ENCODE measurements at places on chromosomes 1 and 21.

- no peak for DNase-seq
Observed at GRCh38 chr1:51445351-51446090, 73.5 kb downstream of the EPS15 start.

DNA sequence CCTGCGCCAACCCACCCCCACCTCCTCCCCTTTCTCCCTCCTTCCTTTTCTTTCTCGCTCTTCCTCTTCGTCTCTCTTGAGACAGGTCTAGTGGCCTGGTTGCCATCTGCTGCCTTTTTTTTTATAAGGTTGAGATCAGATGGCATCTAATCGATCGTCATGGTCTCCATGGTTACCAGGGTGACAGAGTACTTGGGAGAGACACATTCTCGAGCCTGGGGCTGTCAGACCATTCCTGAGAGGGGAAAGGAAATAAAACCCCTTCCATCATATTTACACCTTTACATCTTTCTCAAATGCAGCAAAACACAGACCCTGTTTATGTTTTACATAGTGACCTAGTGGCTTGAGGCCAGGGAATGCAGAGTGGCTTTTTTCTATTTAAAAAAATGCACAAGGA is 53.5 kb upstream of the SLC22A15 start:
- no peak for DNase-seq

DNA sequence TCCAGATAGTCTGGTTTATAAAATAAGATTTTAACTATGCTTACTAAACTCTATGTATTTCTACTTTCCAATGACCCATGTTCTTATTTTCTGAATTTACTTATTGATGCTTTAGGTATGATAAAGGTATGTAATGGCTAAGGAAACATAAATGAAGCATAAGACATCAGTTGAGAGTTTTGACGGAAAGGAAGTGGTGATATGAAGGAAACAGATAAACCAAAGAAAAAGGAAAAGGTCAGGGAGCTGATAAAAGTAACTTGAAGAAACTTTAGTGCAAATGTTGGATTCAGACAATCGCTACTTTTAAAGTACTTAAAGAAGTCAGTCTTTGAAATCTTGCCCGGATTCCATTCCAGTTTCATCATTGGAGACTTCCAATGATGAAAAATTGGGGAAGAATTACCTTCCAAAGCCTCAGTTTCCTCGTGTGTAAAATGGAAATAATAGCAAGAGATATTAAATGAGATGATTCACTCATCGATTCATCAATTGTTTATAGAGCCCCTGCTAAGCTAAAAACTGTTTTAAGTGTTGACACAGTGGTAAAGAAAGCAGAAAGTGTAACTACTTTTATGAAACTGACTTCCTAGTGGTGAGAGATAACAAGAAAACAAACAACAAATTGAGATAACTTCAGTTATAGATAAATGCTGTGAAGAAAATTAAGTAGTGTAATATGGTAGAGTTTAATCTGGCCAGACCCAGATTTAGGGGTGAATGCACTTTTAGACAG is 10.6 kb downstream of the PTPRC start:
- DNase-seq, result no peak

DNA sequence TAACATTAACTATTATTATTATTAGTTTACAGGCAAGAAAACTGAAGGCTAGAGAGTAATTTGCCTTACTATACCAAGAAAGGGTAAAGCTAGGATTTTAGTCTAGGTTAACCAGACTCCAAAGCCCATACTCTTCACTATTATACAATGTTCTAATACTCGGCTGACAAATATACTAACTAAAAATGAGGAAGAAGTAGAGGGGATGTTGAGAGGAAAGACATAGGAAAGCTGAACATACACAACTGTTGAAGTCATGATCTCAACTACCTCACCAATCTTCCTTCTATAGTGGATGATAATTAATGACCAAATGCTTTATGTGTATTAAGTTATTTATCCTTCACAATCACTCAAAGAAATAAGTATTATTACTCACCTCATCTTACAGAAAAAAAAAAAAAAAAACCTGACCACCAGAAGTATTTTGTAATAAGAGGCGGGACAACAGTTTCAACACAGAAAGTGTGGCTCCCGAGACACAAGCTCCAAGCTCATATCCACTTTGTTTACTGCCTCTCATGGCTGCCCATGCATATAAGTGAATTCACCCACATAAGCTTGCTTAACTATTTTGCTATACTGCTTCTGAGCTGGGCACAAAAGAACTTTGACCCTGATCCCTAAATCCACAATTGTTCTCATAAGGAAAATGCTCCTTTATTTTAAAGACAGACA is 78.0 kb downstream of the USP1 start:
- no peak for DNase-seq

- no peak for DNase-seq
Observed at GRCh38 chr1:197890936-197891335, 11.5 kb upstream of the C1orf53 start.

GRCh38 chr1:21499283-21499950 is 9.8 kb upstream of the ALPL start:
- DNase-seq, result no peak

DNA sequence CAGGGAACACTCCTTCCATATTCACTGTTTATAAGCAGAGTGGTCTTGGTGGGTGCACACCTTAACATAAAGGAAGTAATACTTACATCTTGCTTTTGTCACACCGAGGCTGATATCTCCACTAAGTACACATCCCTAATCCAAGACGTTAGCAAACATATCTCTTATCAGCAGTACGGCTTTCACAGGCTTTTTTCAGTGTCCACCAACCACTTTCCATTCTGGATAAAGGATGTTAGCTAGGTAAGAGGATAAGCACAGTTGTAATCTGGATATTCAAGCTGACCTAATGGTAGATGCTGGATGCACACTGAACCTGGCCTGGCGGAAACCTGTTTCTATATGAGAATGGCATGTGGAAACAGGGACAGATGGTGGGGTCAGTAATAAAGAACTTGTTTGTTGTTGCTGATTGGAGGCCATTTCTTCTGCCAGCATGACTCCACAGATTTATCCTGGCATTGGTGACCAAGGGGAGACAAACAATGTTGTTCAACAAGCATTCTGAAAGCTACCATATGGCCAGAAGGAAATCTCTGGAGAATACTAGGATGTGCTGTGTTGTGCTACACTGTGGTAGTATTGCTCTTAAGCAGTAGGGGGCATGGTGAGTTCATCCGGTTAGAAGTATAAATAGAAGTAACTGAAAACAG is 416.4 kb downstream of the PTBP2 start:
- peak; percentile 21 for DNase-seq

GRCh38 chr1:29629814-29630516 is 393.6 kb downstream of the PTPRU start:
- DNase-seq, result no peak

- no peak for DNase-seq
Observed at GRCh38 chr1:187234706-187235105, 406.0 kb downstream of the PLA2G4A start.

DNA sequence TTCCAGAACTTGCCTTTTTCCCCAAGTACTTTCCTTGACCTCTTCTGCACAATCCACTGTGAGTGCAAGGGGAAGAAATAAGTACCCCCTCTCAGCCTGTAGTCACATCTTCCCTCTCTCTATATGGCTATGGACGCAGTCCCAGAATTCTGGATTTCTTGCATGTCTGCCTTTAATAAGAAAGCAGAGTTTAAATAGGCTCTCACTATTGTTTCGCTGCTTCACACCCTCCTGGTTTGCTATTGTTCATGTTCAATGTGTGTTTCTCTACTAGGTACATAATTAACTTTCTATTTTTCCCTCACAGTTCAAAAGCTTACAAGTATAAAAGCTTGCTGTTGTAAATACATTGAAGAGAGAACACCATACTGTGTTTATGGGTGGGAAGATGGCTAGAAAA is 181.5 kb upstream of the C1orf105 start:
- DNase-seq, result no peak

DNA sequence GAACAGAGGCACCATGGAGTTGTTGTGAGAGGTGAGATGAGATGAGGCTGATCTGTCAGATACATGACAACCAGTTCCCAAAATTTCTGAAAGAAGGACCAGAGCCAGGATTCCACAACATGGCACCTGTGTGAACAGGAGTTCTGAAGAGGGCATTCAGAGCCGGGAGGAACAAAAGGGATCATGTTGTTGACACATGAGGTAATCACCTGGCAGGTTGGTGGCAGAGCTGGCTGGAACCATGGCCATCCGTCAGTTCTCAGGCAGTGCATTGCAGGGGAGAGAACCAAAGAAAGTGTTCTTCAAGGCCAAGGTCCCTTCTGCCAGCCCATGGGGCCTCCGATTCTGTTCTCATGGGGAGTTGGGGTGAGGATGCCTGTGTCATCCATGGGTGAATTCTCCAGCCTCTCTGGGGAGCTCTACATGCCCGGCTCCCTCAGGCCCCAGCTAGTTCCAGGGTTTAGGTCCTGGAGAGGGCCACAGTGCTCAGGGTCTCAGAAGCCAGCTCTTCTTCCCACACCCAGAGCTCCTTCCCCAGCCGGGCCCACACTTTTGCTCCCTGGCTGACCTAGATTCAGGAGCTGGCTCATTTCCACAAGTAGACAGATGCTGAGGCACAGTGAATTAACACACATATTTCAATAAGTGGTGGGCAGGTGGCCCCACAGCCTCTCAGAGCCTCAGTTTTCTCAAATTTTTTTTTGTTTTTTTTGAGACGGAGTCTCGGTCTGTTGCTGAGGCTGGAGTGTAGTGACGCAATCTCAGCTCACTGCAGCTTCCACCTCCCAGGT is 49.1 kb upstream of the CTPS1 start:
- no peak for DNase-seq

DNA sequence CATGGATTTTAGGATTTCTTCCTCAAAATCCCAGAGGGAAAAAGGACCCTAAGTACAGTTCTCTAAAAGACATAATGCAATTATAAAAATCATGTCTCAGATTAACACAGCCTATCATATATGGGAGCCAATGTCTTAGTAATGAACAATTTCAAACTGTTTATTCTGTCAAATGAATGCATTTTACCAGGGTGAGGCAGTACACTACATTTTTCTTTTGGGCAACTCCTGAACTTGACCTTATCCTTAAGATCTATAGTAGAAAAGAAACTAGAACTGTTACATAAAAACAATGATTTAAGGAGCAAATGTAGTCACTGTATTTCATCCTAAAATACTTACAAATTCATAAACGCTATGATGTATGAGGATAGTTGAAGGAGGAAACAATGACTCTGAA is 226.3 kb upstream of the B3GALT2 start:
- DNase-seq, result no peak

DNA sequence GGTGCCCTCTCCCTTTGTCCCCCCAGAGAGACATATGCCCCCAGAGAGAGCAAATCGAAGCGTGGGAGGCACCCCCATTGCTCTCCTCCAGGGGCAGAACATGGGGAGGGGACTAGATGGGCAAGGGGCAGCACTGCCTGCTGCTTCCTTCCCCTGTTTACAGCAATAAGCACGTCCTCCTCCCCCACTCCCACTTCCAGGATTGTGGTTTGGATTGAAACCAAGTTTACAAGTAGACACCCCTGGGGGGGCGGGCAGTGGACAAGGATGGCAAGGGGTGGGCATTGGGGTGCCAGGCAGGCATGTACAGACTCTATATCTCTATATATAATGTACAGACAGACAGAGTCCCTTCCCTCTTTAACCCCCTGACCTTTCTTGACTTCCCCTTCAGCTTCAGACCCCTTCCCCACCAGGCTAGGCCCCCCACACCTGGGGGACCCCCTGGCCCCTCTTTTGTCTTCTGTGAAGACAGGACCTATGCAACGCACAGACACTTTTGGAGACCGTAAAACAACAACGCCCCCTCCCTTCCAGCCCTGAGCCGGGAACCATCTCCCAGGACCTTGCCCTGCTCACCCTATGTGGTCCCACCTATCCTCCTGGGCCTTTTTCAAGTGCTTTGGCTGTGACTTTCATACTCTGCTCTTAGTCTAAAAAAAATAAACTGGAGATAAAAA is 8.4 kb downstream of the EFNA3 start:
- no peak for DNase-seq

GRCh38 chr1:49854741-49855140 is 169.0 kb downstream of the AGBL4 start:
- no peak for DNase-seq
